ENCODE measurements at places on chromosomes 6 and 20.
A peak's percentile ranks its signal among the peaks of the same experiment; 100 is the strongest.

DNA sequence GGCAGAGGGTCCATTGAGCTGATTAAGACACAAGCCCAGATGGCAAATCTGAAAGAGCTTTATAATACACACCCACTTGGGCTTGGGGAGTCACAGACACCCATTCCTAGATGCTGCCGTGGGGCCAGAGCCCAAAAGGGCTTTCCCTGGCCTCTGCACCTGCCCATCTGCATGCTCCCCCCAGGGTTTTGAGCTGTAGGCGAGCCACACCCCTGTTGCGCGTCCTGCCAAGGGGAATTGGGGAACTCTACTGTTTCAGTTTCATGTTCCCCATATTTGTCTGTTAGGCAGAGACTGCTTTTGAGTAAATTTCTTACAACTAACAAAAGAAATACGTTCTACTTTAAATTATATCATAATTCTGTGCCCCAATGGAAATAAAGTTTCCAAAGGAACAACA, 52.9 kb upstream of the FNDC1 start:
- no peak for DNase-seq

- DNase-seq, result peak; percentile 70
These were observed 163.2 kb upstream of the ZNF337 start for GRCh38 chr20:25859649-25860530.

DNA sequence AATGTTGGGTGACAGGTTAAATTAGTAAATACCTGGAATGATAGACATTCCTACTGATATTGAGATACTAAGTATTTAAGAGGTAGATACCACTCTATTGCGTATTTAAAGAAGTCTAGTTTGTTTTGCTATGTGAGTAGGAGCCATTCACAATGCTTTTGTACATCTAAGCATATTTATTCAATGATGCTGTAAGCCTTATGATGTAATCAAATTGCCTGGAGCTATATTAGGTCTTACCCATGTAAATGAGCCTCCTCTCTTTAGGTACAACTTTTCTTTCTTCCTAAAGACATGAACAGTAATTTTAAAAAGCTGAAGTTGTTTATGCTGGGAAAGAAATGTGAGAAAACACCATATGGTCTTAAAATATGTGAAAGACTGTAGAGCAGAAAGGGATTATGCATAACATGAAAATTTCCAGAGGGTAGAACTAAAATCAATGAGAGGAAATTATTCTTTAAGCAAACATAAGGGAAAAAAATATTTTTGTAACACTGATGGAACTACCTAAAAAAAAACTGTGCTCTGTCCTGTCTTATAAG, 526.7 kb downstream of the EPHA7 start:
- DNase-seq, result no peak

DNA sequence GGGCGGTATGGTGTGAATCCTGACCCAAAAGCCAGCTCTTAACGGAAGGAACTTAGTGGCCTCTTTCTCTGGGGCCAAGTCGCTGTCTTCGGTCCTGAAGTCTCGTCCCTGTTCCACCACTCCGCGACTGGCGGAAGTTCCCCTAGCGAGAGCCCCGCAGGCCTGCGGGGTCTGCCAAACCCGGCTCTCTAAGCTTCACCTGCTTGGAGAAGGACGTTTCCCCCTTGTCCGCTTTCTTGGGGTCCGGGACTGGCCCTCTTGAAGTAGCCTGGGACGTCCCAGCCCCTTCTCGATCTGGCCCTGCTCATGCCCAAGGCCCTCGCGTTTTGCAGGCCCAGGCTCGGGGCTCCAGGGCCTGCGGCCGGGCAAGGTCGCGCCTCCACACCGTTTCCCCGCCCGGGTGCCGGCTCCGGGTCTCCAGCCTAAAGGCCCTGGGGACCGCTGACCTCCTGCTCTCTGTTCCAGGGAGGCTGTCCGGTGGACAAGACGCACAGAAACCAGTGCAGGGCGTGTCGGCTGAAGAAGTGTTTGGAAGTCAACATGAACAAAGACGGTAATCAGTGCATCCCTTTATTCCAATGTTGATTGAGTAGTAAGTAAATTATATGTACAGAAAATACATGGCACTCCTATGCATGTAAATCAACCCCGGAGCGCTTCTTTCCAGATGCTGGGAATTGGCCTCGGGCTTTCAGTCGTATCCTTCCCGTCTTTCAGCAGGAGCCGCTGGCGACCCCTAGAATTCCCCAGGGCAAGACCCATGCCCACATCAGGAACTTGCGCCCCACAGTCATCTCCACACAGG, 8.8 kb downstream of the NR2E1 start:
- peak; percentile 71 for DNase-seq
